ENCODE measurements at places on chromosomes 3 and 15. TPM values are rescaled to one million over a fixed set of nuclear protein-coding genes. Genes with fewer than 3 reads are reported as not detected.

Gene PLA2G4E
- not detected for total RNA-seq

Gene EOGT
- total RNA-seq, result 43.0 TPM

Gene BOC
- total RNA-seq, result 17.3 TPM

GRCh38 chr3:194481103-194481502 lies 5.7 kb downstream of the ATP13A3 start:
- DNase-seq, result peak; percentile 78

GRCh38 chr3:195093731-195094130 lies 177.2 kb downstream of the XXYLT1 start:
- DNase-seq, result no peak

DNA sequence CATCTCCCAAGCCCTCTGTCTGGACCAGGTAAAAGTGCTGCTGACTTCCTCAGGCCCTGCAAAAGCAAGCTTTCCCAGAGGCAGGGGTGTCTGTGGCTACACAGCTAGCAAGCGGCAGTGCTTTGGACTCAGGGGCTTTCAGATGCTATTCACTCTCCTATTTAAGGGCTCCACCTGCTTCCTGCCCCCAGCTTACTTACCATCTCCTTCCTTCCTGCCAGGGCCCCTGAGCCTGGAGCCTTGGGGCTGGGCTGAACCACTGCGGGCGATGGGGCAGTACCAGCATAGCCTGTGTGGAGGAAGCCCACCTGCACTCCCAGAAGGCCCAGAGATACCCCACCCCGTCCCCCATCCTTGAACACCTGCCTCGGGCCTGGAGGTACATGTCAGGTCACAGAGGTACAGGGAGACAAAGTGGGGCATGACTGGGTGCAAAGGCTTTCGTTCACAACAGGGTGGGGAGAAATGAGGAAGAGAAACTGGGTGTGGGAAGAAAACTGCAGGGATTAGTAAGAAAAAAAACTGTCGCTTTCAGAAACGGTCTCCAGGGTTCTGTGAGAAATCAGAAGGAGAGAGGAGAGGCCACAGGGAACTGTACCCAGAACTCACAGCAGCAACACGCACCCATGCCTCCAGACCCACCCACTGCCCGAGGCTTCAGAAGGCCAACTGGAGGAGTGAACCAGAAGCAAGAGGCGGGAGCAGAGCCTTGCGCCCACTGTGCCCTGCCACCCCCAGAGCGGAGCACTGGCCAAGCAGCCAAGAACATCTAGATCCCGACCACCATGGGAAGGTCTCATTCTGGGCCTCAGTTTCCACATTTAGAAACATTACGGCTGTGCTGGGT lies 49.5 kb downstream of the CCDC12 start:
- no peak for DNase-seq

DNA sequence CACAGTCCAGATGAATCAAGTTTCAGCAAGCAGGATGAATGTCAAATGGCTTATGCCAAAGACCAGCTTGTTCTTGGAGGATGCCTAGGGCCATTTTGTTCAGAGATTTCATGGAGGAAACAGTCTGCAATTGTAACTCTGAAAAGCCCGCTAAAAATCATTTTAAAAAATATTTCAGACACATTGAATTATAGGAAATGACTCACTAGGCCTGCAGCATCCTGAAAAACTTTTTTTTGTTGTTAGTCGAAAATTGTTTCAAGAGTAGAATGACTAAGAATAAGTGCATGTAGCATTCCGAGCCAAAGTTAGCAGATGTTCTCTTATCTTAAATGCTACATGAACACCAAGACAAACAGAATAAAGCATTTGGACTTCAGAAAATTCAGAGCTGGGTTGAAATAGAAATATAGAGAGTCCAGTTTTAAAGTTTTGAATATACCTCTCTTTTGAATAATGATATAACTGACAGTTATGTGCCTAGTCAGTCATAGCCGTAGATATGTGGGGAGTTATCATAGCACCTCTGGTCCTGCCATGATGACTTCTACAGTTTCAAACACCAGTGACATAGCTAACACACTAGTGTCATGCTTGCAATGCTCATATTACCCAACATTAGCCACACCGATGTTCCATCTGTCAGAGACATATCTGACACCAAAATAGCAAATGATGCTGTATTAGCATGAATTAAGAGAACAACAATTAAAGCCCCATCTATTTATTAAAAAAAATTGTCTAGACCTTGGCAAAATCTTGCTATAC lies 1462.8 kb upstream of the GBE1 start:
- peak; percentile 35 for DNase-seq

DNA sequence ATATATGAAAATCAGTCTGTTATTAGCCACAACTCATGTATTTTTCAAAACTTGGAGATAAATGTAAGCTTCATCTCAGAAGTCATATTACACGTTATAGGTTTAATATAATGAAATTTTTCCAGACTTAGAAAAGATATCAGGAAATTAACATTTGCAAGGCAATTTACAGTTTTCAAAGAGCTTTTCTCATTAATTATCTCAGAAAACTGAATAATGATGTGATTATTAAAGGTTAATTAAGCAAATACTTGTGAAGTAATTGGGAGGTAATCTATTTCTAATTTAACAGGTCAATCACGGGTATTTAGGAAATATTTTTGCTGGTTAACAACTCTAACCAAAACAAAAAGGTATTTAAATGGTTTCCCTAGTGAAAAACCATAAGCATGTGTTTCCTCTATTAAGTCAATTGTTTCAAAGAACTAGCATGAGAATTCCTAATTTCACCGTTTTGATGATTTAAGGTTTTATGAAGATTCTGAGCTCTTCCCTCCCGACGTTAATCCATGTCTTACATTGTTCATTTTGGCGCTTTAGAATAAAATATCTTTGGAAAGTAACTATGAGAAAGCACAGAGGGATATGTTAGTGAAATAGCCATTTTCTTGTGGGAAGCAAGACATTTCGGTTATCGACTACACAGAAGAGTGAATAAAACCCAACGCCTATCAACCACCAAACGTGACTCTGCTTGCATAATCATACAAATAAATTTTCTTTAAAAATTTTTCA lies 1.5 kb upstream of the NEO1 start:
- no peak for DNase-seq

DNA sequence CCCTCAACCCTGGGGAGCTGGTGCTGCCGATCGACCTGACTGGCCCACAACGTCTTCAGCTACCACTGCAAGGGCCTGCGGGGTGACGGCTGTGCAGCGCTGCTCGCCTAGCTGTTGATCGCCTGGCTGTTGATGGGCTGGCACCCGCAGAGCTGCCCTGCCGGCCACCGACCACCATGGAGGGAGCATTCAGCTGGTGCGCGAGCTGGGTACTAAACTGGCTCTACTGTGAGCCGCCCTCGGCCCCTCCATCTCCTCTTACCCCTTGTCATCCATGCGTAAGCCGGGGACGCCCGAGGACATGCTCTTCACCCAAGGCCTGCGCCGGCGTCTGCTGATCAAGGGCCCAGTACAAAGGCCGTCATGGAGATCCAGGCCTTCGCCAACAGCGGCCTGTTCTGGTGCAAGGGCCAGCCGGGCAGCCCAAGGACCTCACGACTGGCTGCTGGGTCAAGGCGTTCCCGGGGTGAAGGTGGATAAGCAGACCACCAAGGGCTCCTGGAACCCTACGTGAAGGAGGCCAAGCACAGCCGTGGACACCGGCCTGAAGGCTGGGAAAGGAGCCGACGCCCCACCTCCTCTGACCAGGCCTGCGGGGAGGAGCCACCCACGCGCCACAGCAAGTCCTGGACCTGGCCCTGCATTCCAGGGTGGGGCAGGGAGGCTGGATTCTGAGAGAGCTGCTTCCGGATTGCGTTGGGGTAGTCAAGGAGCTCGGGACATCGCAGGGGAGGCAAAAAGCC lies 46.9 kb downstream of the SFMBT1 start:
- DNase-seq, result no peak

DNA sequence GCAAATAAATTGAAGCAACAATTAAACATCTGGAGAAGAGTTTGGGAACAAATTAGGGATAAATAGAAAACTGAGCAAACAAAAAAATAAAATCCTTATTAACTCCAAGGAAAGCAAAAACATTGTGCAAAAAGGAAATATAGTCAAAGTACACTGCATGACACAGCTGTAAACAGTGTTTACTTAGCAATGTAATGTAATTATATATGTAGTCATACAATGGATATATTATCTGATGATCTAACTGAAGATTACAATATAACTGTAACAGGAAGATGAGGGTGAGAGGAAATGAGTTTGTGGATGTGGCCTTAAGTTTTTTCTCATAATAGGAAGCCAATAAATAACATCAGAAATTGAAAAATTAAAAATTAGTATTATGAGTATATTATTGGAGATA lies 42.5 kb downstream of the SCN10A start:
- no peak for DNase-seq

DNA sequence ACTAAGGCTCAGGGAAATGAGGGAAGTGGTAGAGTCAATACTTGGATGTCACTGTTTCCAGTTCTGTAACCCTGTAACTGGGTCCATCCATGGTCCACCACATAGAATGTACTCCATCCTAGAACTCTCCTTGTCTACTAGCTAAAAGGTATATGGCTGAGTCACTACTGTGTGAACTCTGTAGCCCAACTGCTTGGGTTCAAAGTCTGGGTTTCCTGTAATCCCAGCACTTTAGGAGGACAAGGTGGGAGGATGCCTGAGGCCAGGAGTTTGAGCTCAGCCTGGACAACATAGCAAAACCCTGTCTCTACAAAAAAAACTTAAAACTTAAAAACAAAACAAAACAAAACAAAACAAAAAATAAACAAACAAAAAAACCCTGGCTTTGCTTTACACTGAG lies 5.3 kb upstream of the DIS3L start:
- no peak for DNase-seq

All from RPMI7951 (cell line).